ENCODE measurements at places on chromosomes 7 and 10.

- no peak for DNase-seq
These were observed 54.4 kb downstream of the ADCYAP1R1 start for GRCh38 chr7:31106303-31107105.

GRCh38 chr10:111556666-111557065 lies 479.8 kb downstream of the ADRA2A start:
- DNase-seq: no peak

GRCh38 chr10:12067336-12067735 lies 1.4 kb upstream of the DHTKD1 start:
- no peak for DNase-seq

- no peak for DNase-seq
These were observed 43.9 kb upstream of the PDZD8 start for GRCh38 chr10:117419159-117419558.

DNA sequence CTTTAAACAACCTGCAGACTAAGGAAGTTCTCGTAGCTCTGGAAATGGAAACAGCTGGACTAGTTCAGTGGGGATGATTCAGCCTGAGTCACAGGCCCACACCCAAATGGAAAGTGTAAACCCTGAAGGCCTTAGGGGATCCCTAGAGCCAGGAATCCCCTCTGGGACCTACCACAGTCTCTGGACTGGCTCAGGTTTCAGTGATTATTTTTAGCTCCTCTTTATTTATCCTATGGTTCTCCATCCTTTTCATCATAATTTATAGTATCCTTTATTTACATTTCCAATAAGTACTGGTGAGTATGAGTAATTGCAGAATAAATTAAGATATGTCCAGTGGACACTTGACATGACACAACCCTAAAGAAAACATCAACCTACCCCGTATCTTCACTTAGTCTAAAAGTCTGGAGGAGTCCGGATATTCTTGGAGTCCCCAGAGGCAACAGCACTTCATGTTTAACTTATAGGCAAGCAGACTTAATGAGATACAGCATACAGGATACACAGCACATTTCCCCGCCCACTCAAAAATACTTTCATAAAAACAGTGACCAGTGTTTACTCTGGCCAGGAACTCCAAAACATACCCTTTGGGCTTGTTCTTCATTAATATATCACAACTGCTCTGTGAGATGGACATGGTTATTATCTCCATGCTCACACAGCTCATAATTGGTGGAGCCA lies 28.4 kb upstream of the SEMA3E start:
- DNase-seq: peak; percentile 93

GRCh38 chr10:118870467-118871243 lies 115.9 kb upstream of the CACUL1 start:
- DNase-seq: peak; percentile 66

DNA sequence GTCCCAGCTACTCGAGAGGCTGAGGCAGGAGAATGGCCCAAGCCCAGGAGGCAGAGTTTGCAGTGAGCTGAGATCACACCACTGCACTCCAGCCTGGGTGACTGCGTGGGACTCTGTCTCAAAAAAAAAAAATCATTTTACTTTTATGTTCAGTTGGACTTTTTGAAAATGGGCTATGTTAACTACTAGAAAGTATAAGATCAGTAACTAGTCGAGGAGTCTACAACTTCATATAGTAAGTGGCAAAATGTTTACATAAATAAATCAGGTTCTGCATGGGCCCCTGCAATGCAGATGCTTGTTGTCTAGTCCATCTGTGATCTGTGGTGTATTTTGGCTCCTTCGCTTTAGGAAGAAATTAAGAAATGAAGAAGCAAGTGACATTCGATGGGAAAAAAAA lies 12.3 kb upstream of the ADO start:
- DNase-seq: no peak

- no peak for DNase-seq
These were observed 37.0 kb upstream of the PDCD4 start for GRCh38 chr10:110834629-110835301.

GRCh38 chr10:119219871-119220270 lies 12.5 kb downstream of the GRK5 start:
- DNase-seq: no peak

GRCh38 chr10:2038036-2038435 lies 300.7 kb upstream of the ADARB2 start:
- no peak for DNase-seq

DNA sequence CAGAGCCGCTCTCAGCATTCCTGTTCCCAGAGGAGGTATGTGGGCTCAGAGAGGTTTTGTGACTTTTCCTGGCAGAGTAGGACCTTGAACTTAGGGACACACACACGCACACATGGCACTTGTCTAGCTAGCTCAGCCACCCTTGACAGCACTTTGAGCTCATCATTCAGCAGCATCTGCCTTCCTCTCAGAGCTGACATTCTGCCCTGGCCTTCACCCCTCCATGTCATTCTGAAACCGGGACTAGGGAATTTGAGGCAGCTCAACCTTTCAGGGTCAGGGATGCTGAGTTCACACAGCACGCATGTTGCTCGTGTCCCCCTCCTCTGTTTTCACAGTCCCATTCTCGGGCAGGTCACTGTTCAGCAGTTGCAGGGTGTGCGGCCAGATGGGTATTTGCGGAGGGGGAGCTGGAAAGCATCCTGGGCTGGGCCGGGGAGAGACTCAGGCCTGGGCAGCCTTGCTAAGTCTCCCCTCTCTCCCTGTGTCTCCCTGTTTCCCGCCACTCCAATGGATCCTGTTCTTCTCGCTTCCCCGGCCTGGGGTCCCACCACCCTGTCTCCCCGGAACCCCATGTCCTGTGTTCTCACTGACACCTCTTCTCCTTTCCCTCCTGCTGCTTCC lies 78.0 kb downstream of the COL13A1 start:
- no peak for DNase-seq

DNA sequence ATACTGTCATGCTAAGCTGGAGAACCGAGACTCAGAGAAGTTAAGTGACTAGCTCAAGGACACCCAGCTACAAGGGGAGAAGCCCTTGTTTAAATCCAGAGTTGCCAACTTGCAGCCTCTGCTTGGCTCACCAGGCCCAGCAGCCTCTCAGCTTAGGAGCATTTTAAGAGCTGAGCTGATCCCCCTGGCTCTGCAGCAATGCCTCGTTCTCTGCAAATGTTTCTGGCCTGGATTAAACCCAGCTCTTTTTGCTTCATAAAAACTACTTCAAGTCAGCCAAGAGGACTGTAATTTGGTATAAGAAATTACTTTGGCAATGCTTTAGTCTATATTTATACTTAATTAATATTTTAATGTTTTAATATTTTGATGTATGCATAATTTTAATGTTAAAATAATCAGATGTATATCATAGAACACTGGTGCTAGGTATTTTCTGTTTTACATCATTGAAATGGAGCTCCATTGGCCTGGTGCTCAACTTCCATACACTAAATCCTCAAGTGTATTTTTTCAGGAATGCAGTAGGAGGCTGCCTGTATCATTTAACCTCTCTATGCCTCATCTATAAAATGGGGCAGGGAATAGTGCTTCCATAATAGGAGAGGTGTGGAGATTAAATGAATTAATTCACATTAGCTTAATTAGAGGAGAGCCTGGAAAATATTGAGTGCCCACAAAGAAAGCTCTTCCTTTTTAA lies 184.2 kb downstream of the EMX2 start:
- no peak for DNase-seq

GRCh38 chr10:58637352-58637751 lies 124.7 kb downstream of the BICC1 start:
- no peak for DNase-seq

GRCh38 chr7:47596502-47597202 lies 14.7 kb upstream of the TNS3 start:
- no peak for DNase-seq

GRCh38 chr10:1061930-1062774 lies 6.0 kb downstream of the WDR37 start:
- DNase-seq: no peak

DNA sequence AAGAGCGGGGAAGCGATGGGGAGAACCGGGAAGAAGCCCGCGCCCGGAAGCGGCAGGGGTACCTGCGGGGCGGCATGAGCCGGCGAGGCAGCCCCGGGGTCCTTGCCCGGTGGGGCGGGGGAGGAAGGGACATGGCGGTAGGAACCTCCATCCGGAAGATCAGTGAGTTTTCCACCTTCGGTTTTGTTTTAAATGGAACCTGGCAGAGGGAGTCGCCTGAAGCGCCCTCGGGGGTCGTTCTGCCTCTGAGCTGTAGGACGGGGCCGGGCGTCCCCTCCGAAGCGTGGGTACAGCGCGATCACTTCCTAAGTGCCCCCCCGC lies 471 bp downstream of the PFKP start:
- no peak for DNase-seq

DNA sequence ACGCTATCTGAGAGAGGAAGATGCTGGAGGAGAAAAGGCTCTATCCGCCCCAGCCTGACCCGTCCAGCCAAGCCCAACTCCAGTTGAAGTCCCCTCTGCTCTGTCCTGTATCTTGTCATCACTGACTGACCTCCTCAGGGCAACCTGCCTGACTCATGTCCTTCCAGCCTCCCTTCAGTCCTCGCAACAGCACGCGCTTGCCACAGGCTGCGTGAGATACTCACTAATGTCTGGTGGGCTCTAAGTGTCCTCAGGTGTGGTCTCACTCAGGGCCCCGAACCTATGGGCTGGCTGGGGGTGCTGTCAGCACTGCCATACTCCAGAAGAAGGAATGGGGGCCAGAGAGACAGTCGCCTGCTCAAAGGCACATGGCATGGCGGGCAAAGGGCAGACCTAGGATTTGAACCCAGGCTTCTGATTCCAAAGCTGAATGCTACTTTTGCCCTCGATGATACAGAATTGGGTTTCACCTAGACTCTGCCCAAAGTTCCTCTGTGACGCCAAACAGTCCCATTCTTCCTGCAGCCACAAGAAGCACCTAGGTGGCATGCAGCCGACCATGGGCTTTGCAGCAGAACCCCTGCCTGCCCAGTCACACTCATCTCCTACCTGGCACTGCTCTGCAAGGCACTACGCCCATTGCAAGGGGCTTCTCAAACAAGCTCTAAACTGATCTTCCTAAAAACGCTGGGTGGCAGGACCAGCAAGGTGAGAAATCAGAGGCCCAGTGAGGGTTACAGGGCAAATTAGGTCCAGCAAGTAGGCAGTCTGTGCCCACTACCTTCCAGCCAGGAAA lies 8.5 kb downstream of the FAM53B start:
- no peak for DNase-seq

DNA sequence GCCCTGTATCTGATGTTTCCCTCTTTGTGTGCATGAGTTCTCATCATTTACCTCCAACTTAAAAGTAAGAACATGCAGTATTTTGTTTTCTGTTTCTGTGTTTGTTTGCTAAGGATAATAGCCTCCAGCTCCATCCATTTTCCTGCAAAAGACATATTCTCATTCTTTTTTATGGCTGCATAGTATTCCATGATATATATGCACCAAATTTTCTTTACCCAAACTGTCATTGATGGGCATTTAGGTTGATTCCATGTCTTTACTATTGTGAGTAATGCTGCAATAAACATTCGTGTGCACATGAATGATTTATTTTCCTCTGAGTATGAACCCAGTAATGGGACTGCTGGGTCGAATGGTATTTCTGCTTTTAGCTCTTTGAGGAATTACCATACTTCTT lies 163.4 kb downstream of the TMEM26 start:
- no peak for DNase-seq

GRCh38 chr7:82230811-82231581 lies 212.6 kb downstream of the CACNA2D1 start:
- DNase-seq: no peak

DNA sequence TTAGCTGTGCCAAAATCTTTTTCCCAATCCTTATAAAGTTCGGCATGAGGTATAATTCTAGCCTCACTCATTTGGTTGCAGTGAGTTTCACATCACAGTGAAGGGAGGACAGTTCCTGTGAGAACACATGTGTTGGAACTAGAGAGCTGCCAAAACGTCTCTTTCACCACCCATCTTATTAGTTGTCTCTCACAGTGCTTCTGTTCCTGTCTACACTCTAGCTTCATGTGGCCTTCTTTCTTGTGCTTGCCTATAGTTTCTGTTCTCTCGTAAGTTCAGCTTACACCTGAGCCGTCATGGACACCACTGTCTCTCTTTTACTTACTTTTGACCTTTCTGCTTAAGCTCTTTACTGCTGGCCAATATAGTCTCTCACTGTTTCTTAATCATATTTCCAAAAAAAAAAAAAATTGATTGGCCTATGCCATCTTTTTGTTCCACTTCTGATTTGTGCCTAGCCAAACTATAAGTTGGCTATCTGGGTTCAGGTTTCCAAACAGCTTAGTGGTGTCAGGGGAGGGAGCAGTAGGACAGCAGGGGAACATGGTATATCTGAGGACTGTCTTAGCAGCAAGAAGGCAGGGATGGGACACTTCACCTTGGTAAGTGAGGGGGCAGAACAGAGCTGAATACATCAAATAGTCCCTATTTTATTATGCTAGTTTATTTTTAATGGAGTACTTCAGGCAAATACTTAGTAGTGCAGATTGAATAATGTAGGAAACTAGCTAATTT lies 38.0 kb downstream of the ZNRF2 start:
- no peak for DNase-seq

- DNase-seq: no peak
These were observed 208.5 kb downstream of the TRIL start for GRCh38 chr7:28749638-28750037.

DNA sequence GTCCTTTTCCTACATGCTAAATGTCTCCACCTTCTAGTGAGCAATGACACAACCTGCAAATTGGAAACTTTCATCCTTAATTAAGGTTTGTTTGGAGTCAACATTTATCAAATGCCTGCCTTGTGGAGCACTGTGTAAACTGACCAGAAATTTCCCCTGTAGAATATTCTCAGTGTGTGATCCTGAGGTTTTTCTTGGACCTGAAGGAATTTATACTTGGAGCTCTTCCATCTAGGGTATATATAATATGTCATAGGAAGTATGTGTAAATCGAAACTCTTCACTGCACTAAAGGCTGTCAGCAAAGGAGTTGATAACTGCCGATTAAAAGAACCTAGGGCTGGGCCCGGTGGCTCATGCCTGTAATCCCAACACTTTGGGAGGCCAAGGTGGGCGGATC lies 152.4 kb downstream of the NSUN6 start:
- DNase-seq: no peak

DNA sequence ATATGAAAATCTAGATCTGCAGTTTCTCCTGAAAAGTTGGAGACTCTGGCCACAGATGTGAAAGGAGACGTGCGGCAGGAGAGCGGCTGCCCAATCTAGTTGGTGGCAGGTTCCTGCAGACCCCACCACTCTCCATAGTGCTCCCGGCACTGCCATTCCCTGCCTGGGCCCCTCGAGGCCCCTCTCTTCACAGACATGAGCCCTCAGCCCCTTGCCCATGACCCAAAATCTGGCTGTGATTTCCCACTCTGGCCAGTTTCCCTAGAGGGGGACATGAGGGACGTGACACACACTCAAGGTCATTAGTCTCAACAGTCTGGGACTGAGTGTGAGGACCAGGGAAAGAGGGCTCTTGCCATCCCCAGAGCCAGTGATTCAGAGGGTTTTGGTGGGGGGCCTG lies 138.7 kb downstream of the PTPN20 start:
- DNase-seq: no peak

GRCh38 chr7:18157233-18157632 lies 129.6 kb upstream of the PRPS1L1 start:
- DNase-seq: no peak

DNA sequence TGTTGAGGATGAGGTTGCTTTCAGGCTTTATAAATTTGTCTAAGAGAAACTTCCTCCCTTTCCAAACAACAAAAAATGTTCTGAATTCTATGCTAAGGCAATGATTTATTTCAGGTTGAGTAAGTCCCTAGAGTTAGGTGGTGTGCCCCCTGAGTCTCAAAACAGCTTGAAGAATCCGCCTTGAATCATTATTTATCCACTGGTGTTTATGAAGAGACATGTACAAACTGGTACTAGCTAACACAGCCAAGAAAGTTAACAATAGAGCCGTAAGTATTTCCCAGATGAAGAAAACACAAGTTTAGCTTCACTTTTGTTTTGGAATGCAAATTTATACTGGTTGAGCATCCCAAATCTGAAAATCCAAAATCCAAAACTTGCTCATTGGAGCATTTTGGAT lies 66.2 kb upstream of the SRPK2 start:
- no peak for DNase-seq
